ENCODE measurements at places on chromosomes 4 and X.

DNA sequence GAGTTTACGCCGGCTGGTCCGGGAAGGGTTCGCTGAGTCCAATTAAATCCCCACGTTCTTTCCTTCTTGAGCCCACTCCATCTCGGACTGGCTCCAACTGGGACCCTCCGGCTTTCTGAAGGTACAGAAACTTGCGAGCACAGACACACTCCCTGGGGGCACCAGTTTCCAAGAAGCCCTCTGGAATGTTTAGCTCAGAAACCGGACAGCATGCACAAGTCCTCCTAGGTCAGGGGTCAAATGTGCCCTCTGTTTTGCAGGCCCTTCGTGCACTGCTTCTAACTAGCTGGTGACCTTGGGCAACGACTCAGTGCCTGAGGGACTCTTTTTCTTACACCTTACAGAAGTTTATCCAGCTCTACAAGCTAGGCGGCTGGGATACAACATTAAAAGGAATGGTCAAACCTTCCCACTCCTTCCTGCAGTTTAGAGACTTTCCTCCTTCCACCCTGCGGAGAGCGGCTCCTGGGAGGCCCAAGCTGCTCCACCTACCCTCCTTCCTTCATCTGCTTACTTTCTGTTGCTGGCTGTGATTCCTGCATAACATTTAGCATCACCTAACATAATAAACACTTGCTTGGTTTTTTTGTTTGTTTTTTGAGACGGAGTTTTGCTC, 275.5 kb downstream of the BCOR start:
- DNase-seq = no peak

DNA sequence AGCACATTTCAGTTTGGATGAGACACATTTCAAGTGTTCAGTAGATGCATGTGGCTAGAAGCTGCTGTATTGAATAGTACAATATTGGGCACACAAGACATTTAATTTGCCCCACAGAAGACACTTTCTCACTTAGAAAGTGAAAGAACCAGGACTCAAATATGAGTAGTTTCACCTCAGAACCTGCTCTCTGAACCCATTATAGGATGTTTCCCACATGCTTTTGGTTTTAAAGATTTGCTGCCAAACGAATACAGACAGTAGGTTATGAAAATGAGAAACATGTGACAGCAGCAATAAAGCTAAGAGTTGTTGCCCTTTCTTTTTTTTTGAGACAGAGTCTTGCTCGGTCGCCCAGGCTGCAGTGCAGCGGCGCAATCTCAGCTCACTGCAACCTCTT, 32.3 kb downstream of the C4orf54 start:
- no peak for DNase-seq

DNA sequence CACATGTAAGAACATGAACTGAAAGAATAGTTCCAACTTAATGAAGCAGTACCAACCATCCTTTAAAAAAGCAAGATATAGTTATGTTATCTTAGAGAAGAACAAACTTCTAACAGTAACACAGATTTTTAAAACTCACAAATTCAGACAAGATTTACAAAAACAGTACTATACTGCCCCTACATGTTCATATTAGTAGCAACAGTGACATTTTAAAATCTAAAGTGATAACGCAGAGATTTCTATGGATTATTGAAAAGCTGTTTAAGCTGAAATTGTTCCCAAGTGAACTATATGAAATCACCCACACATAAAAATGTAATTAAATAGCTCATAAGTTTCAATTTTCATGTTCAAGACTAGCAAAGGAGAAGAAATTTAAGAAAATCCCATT, 166.0 kb downstream of the FBXW7 start:
- DNase-seq = no peak

DNA sequence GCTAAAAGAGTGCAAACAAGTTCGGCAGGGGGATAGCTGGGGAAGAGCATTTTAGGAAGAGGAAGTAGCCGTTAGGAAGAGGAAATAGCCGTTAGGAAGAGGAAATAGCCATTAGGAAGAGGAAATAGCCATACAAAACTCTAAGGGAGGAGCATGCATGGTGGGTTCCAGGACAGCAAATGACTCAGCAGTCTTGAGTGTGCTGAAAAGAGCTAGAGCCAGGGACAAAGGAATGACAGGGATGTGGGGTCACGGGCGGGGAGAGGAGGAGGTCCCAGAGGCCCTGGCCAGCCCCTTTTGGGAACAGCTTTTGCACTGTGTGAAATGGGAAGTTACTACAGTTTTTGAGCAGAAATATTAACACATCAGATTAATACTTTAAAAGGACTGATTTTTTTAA, 882.6 kb downstream of the TRIML1 start:
- no peak for DNase-seq

DNA sequence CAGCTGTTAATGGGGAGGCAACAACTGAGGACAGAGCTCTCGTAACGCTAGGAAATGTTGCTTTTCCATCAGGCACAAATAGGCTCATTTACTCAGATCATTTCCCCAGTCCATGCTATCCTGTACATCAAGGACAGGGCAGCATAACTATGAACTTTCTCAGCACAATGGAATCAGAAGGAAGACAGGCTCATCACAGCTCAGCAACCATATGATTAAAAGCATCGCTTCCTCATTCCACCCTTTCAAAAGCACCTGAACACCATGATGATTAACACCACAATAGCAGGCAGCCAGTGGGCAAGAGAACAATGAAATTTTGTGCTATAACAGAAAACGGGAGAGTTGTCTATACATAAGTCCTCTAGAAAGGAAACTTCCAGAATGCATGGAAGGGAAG, 297.8 kb downstream of the ZNF674 start:
- DNase-seq = no peak

- no peak for DNase-seq
Observed at GRCh38 chrX:147950352-147950751, 30.8 kb upstream of the FMR1NB start.

- no peak for DNase-seq
Observed at GRCh38 chr4:63211776-63212479, 1197.3 kb downstream of the TECRL start.

- no peak for DNase-seq
Observed at GRCh38 chr4:123418351-123418931, 21.8 kb downstream of the SPRY1 start.

- DNase-seq = peak; percentile 45
Observed at GRCh38 chrX:153582896-153583295, 16.0 kb downstream of the CCNQ start.

DNA sequence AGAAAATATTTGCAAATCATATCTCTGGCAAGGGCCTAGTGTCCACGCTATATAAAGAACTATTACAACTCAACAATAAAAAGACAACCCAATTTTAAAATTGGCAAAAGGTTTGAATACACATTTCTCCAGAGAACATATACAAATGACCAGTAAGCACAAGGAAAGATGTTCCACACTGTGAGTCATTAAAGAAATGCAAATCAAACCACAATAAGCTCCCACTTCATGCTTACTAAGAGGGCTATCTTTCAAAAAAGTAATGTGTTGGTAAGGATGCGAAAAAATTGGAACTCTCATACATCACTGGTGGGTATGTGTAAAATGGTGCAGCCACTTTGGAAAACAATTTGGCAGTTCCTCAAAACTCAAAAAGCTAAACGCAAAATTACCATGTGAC, 884.0 kb upstream of the INTU start:
- DNase-seq = no peak

- DNase-seq = peak; percentile 77
Observed at GRCh38 chrX:20029728-20030127, 38.9 kb upstream of the BCLAF3 start.

DNA sequence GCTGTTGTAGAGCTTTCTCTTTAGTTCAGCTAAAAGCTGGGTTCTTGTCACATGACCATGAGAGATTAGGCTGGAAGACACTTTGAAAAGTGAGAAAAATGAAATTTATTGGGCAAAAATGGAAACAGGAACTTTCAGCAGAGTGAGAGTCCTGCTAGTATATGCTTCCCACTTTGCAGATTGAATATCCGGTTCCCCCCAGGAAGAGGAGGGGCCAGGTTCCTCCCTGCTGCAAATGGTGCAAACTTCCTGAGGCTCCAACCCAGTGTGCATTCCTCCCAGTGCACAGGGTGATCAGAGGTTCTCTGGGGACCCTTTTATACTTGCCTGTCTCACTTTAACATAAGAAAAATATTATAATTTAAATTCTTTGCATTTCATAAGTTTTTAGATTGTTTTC, 119.9 kb upstream of the SPIN4 start:
- DNase-seq = no peak

GRCh38 chrX:6456196-6456595, 78.7 kb downstream of the VCX3A start:
- DNase-seq = no peak

DNA sequence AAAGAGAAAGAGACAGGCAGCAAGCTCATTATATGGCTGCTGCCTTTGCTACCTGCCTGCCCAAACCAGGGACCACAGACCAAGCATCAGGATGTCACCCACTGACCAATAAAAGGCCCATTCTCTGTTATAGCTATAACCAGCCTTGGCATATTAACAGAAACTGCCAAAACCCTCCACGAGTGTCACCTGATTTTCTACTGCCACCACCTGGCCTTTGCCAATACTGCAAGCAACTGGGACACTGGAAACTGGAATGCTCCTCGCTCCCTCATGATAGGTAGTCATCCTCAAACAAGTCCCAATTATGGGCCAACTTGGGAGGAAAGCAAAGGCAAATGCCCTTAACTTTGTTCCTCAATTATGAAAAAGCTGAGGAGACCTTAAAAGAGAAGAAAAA, 76.0 kb downstream of the SPIN4 start:
- peak; percentile 14 for DNase-seq

GRCh38 chr4:62161446-62161845, 961.3 kb downstream of the ADGRL3 start:
- DNase-seq = no peak

GRCh38 chr4:80732010-80732409, 298.5 kb upstream of the BMP3 start:
- DNase-seq = no peak

DNA sequence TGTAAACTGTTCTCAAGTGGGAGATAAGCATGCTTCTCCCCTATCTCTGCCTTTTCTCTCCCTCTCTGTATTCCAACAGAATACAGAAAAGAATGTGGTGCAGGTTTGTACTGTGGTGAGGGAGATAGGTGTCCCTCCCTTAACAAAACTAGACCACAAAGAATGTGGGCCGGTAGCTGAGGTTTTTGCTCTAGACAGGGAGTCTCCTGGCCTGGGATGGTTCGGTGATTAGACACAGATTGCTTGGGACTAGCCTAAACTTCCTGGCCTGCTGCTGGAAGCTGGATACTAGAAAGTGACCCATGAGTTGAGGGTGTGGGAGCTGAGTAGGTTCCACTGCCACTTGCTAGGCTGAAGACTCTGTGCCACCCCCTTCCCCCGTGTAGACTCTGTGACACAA, 143.0 kb downstream of the CXXC4 start:
- no peak for DNase-seq

- no peak for DNase-seq
Observed at GRCh38 chr4:15151033-15151432, 148.8 kb downstream of the CPEB2 start.

DNA sequence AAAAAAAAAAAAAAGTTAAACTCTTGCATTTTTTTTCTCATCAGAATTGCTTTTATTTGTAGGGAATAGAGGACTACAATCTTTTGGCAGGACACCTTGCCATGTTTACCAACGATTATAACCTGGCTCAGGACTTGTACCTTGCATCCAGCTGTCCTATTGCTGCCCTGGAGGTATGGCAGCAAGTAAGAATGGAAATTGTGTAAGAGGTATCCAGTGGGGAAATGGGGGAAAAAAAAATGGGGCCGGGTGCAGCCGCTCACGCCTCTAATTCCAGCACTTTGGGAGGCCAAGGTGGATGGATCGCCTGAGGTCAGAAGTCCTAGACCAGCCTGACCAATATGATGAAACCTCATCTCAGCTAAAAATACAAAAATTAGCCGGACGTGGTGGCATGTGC, 49.8 kb downstream of the WDR19 start:
- DNase-seq = no peak
